ENCODE measurements at places on chromosomes 2 and 18.

- no peak for DNase-seq
These were observed 286.0 kb upstream of the CCDC68 start for GRCh38 chr18:55245211-55245614.

GRCh38 chr18:46751882-46752281 lies 5.0 kb downstream of the ST8SIA5 start:
- no peak for DNase-seq

DNA sequence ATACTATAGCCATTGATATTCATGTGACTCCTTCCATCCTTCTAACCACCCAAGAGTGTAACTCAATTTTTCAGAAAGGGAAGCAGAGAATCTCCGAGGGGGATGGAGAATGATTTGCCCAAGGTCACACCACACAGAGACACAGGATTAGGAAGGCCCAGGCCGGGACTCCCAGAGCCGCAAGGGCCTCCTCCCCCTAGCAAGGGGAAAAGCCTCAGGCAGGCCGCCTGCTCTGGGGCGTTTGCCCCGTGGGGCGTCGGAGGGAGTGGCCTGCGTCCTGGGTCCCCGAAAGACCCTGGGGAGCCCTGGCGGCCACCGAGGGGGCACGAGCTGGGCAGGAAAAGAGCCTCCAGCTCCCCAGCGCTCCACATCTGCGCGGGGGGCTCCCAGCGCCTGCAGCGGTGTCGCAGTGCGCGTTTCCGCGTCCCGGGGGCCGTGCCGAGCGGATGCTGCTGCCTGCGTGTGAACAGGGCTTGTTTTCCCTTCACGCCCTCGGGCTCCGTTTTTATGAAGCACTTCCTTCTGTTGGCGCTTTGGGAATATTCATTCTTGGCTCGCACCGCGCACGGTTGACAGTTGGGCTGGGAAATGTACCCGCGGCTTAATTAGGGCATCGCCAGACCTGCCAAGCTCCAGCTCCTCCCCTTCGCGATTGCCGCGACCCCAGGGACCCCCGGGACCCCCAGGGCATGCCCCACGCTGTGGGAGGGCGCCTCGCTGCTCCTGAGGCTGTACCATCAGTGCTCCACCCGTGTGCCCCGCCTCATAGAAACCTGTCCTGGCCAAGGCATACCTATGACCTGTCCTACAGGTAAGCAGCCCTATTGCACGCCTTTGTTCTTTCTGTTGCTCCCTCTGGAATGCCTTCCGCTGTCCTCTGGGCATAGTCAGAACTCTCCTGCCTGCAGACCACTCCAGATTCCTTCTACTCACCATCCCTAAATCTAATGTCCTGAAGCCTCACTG lies 158.9 kb upstream of the GLI2 start:
- no peak for DNase-seq

DNA sequence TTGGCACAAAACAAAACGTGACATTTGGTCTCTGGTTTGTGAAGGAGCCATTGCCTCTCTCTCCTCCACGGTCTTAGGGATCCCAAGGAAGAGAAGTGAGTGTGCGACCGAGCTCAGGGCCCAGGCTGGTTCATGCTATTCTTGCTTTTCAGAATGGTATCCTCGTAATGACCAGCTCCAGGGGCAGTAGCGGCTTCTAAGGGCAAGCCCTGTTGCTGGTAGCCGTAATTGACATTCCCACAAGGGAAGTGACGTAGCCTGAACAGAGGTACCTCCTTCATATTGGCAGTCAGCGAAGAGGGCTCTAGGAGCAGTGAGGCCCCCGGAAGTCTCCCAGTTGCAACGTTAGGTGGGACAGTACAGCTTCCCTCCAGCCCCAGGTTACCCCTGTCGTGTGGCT lies 77.9 kb downstream of the CLIP4 start:
- no peak for DNase-seq

DNA sequence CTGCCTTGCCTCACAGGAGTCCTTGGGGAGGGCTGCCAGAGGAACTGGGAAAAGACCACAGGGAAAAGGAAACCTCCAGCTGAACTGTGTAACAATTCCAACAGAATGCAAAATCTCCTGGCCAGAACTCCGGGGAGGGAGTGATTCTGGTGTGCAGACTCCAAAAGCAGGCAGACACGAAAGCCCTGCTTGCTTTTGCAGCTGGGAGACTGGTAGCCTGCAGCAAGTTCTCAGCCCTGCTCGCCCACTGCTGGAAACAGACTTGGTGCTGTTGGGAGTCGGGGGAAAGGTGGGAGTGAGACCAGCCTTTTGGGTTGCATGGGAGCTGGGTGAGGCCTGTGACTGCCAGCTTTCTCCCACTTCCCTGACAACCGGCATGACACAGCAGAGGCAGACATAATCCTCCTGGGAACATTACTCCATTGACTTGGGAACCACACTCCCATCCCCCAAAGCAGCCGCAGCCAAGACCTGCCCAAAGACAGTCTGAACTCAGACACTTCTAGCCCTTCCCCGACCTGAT lies 26.0 kb upstream of the NMI start:
- DNase-seq: no peak

- no peak for DNase-seq
These were observed 89.6 kb downstream of the TTC32 start for GRCh38 chr2:19812166-19812565.

DNA sequence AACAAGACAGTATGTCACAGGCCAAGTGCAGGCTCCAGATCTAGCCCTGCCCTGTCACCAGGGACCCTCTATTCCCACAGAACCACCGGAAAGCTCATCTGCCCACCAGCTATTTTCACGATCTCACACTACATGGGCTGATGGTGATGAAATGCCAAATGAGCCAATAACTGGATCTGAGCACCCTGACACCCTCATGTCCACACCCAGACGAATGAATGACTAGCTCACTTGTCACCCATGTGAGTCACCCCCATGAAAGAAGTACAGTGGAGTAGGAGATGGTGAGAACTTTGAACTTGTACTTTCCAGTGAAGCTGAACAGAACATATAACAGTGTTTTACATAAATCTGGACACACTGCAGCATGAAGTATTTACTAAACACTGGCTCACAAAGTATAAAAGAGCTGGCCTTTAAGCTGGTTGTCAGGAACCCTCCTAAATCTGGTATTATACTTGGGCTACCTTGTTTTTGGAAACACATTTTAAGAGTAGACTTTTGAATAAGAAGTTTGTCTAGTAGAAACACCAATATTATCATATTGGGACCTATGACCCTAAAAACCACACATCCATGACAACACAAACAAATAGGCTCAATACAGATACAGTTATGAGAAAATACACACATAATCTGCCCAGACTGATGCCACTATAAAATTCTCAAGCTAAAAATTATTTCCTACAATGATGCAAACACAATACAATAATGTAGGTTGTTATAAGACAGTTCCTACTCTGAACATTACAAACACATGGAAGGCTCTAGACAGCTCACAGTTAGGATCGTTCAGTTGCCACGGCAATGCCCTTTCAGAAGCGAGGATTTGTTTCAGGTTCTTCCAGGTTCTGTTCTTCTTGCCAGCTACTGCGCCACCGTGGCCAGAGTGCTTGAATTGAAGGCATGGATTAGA lies 19.0 kb downstream of the INO80C start:
- DNase-seq: no peak

- no peak for DNase-seq
These were observed 663.6 kb upstream of the NRXN1 start for GRCh38 chr2:51695531-51695930.

DNA sequence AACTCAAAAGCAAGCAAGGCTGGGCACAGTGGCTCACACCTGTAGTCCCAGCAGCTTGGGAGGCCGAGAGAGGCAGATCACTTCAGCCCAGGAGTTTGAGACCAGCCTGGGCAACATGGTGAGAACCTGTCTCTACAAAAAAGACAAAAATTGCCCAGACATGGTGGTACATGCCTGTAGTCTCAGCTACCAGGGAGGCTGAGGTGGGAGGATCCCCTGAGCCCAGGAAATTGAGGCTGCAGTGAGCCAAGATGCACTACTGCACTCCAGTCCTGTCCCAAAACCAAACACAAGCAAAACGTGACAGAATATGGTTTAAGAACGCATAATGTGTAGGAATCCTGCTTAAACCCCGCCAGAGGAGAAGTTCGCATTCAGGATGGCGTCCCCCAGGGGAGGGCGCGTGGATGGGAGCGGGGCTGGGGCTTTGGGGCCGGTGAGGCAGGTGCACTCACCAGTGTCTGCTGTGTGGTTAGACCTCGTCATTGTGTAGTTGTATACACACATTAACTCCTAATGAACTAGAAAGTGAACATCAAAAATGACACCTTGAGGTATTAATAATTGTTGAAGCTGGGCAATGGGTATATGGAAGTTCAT lies 5.4 kb downstream of the COLEC11 start:
- no peak for DNase-seq

GRCh38 chr2:157122776-157123175 lies 134.7 kb upstream of the GALNT5 start:
- no peak for DNase-seq

GRCh38 chr2:96665083-96665569 lies 22.6 kb downstream of the FER1L5 start:
- DNase-seq: peak; percentile 40

DNA sequence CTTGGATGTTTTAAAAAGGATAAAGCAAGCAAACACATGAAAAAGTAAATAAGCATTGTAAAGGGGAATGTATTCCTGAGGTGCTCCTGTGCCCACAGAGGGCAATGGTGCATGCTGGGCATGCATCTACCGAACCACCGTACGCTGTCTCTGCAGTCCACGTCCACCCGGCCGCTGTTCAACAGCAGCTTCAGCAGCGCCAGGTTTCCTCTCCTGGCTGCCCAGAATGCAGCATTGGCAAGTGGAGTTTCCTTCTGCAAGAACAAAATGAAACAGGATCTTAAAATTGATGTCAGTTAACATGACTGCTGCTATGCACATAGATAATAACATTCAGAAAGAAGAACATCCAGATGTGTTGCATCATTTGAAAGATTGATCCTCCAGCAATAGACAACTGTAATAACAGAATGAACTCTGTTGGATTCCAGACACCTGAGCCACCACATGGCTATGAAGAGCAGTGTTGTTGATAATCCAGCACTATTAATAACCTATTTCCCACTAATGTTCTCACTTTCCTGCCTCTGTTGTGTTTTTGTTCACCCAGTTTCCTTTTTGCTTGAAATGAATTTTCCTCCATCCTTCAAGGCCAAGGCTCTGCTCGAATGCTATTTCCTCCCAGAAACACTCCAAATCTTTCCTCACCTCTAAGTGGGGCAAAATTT lies 13.6 kb downstream of the ANKRD29 start:
- no peak for DNase-seq

DNA sequence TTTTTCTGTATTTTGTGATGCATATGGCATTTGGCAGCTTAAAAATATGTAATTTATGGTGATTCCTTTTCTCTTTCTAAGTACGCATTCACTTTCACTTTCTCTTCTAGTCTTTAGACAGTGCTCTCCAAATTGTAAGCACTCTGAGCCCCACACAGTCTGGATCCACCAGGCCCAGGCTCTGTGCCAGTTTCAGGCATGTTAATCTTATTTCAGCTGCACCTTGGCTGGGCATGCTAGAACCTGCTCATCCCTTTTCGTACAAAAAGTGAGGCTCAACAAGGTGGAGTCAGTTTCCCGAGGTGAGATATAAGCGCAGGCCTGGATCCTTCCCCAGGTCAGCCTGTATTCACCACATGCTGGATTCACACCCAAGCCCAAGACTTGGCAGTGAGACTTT lies 203.9 kb downstream of the MTX2 start:
- no peak for DNase-seq

GRCh38 chr2:94995553-94996304 lies 29.8 kb upstream of the MAL start:
- DNase-seq: no peak

DNA sequence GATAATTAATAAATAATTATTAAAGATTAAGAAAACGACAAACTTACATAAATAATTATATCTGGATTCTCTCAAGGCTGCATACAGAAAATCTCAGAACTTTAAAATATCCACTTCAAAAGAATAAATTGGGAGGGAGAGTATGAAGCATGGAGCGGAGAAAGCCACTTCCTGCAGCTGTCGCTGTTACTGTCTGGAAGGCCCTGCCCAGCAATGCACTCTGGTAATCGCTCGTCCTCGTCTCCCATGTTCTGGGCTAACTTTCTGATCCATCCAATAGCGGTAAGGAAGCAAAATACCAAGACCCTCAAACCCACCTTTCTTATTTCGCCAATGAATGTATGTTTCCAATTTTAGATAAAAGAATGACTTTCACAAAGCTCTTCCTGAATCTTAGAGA lies 26.7 kb downstream of the CYRIA start:
- no peak for DNase-seq

GRCh38 chr18:58139459-58140386 lies 95.7 kb downstream of the NEDD4L start:
- no peak for DNase-seq

GRCh38 chr18:66150650-66151049 lies 399.8 kb downstream of the CDH7 start:
- no peak for DNase-seq

- peak; percentile 87 for DNase-seq
These were observed 69.6 kb downstream of the POLR1A start for GRCh38 chr2:86035883-86036668.
